Pericardium fibroblast (primary cell): ENCODE measurements at places on chromosomes 13 and 19. TPM values are rescaled to one million over a fixed set of nuclear protein-coding genes. Genes with fewer than 3 reads are reported as not detected.

The KLK14 gene
- 0.12 TPM in 1 of 2 replicates, not detected in the other for total RNA-seq

The ZFR2 gene
- not detected in 2 replicates for total RNA-seq

The RETN gene
- not detected in 2 replicates for total RNA-seq

The FGF21 gene
- not detected in 2 replicates for total RNA-seq

The TEX101 gene
- not detected in 2 replicates for total RNA-seq

The ZNF723 gene
- total RNA-seq, result not detected in 2 replicates

The EEF1AKMT1 gene
- 10.0 and 11.6 TPM in 2 replicates for total RNA-seq

The NECTIN2 gene
- total RNA-seq, result 76.9 and 163 TPM in 2 replicates

The EBI3 gene
- total RNA-seq, result 0.47 and 1.7 TPM in 2 replicates

The DCLK1 gene
- 2.2 and 44.3 TPM in 2 replicates for total RNA-seq

The CLDN10 gene
- not detected in 2 replicates for total RNA-seq

The ICAM5 gene
- total RNA-seq, result 2.6 and 4.2 TPM in 2 replicates

The FPR3 gene
- total RNA-seq, result 0.23 TPM in 1 of 2 replicates, not detected in the other

The ZNF837 gene
- total RNA-seq, result 3.3 and 7.1 TPM in 2 replicates

The ZNF529 gene
- 3.4 and 7.9 TPM in 2 replicates for total RNA-seq

The JOSD2 gene
- total RNA-seq, result 48.7 and 55.0 TPM in 2 replicates
